ENCODE measurements at places on chromosomes 3 and 15.
A peak's percentile ranks its signal among the peaks of the same experiment; 100 is the strongest.

DNA sequence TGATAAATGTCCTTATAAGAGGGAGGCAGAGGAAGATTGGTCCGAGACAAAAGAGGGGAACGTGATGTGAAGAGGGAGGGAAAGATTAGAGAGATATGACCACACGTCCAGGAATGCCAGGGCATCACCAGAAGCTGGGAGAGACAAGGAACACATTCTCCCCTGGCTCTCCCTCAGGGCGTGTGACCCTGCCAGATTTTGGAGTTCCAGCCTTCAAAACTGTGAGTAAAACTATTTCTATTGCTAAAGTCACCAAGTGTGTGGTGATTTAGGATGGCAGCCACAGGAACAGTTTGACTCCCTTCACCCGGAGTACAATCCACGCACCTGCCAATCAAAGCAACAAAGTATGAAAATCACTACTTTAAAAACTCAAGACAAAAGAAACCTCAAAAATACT is 32.1 kb upstream of the TJP1 start:
- DNase-seq, result no peak

DNA sequence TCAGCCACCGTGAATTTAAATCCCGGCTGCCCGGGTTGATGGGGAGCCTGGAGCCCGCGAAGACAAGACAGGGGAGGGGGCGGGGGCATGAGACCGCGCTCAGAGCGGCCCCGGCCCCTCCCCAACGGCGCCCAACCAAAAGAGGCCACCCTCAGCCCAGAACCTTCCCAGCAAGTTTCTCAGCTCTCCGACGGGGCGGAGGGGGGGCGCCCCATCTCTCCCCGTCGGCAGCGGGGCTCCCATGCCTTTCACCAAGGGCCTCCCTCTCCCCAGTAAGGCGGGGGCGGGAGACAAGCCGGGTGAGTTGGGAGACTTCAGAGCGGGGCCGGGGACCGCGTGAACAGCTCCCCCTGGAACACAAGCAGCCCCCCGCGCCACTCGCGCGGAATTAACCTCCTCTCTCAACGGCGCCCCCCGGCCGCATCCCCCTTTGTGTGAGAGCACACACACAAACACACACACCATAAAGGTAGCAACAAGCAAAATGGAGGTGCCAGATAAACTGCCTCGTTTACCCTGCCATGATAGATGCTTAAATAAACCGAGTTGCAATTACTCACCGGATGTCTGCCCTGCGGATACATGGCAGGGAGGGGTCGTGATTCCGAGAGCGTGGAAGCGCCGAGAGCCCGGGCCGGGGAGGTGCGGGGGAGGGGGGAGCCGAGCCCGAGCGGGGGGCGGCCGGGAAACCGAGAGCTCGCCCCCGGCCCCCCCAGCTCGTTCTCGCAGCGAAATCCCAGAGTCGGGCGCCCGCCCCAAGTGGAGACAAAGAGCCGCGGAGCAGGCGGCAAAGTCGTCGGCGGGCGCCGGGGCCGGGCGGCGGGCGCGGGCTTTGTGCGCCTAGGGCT is 1.3 kb downstream of the TLE3 start:
- DNase-seq, result peak; percentile 35

- no peak for DNase-seq
Measured at GRCh38 chr15:100900136-100900794, 18.9 kb upstream of the LRRK1 start.

DNA sequence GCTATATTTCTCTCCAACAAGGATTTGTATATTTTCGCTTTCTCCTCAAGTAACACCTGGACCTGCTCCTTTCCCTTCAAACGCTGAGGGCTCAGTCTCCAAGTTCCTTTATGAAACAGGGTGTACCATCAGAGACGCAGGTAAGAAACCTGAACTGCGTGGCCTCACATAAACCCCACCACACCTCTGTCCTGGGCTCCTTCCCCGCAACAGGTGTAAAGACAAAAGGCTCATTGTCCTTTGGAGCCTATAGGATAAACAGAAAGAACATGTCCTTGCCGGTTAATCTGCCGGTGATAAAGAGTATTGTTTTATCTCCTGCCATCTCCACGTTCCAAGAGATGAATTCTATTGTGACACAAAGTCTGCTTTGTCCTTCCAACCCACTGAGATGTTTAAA is 111.8 kb upstream of the ADAMTS9 start:
- DNase-seq, result no peak
